ENCODE measurements at places on chromosomes 2 and 18. TPM values are rescaled to one million over a fixed set of nuclear protein-coding genes. Genes with fewer than 3 reads are reported as not detected.

The CGREF1 gene
- total RNA-seq = 1.8 TPM

The RGPD6 gene
- 23.4 TPM for total RNA-seq

The CTAGE1 gene
- not detected for total RNA-seq

The CNDP1 gene
- total RNA-seq = not detected

The APLF gene
- total RNA-seq = 3.0 TPM

The SLC5A7 gene
- not detected for total RNA-seq

The GNAL gene
- total RNA-seq = not detected

The DSC1 gene
- total RNA-seq = not detected

The GGCX gene
- 91.3 TPM for total RNA-seq

The SCYGR4 gene
- total RNA-seq = not detected

The PASK gene
- 6.6 TPM for total RNA-seq

The ALPG gene
- total RNA-seq = not detected

The GALNT5 gene
- 4.3 TPM for total RNA-seq

The ERMN gene
- not detected for total RNA-seq

The CENPA gene
- 16.1 TPM for total RNA-seq

The STEAP3 gene
- 52.5 TPM for total RNA-seq

The PPIG gene
- total RNA-seq = 20.6 TPM

The ABHD3 gene
- total RNA-seq = 3.7 TPM

The RAMP1 gene
- total RNA-seq = 259 TPM

The GKN1 gene
- total RNA-seq = not detected

The GALNT1 gene
- total RNA-seq = 60.3 TPM

The ZNF804A gene
- total RNA-seq = 3.9 TPM

The CPS1 gene
- 12.4 TPM for total RNA-seq

The PHOSPHO2 gene
- 0.58 TPM for total RNA-seq

The ANKRD30BL gene
- total RNA-seq = not detected

The AFF3 gene
- under 0.01 TPM for total RNA-seq

The PDIA6 gene
- 508 TPM for total RNA-seq

The ZNG1B gene
- total RNA-seq = 12.9 TPM

The ADD2 gene
- not detected for total RNA-seq

The CLEC4F gene
- total RNA-seq = not detected

The ACMSD gene
- total RNA-seq = not detected

The HRH4 gene
- total RNA-seq = not detected

The TFCP2L1 gene
- total RNA-seq = not detected

The CFC1 gene
- total RNA-seq = not detected

The EVX2 gene
- not detected for total RNA-seq
